Midbrain (tissue), 1 donor: ENCODE measurements at places on chromosomes 3 and 15.

- peak; percentile 91 for DNase-seq
Observed at GRCh38 chr15:68620721-68621527, 42.1 kb downstream of the CORO2B start.

DNA sequence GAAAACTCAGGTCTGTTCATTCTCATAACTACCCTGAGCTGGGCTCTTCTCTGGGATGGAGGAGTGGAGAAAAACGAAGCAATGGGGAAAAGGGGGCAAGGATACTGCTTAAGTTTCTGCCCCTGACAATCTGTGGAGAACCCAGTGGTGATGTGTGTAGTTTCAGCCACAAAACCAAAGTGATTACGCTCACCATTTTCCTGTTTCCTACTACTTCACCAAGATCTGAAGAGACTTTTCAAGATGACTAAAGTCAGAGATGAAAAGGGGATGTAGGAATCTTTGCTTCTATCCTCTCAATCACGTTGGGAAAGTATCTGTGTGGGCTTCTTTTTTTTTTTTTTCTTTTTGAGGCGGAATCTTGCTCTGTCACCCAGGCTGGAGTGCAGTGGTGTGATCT is 8.3 kb upstream of the UBE2E1 start:
- DNase-seq, result no peak

DNA sequence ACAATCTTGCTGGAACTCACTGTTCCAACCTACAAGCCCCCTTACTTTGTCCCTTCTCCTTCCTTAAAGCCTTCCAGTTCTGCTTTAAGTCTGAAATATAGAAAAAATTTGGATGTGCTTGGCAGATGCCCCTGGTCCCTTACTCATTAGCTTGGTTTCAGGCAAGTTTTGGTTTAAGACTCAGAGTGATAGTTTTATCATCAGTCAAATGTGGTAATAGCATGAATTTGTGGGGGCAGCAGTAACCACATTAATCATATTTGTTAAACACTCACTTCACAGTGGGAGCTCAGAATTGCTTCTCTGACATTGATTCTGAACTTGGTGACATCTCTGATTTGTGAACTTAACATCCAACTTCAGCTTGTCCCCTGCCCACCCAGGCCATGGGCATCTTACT is 58.3 kb upstream of the ALDH1A3 start:
- no peak for DNase-seq

DNA sequence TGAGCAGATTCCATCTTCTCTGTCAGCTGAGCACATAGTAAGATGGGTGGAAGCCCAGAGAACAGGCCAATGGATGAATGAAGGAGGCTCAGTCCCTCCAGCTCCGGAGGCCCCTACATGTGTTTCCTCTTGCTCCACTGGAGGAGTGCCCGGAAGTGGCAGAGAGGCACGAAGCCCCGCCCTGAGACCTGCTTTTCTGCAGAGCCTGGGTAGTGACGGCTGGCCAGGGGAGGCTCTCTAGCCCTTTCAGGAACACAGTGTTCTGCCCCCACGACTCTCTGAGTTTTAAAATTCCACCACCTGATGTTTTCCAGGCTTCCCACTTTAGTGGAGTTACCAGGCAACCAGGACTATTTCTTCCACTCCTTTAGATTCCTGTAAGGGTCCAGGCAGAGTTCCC is 149.4 kb upstream of the SLC6A11 start:
- peak; percentile 74 for DNase-seq

DNA sequence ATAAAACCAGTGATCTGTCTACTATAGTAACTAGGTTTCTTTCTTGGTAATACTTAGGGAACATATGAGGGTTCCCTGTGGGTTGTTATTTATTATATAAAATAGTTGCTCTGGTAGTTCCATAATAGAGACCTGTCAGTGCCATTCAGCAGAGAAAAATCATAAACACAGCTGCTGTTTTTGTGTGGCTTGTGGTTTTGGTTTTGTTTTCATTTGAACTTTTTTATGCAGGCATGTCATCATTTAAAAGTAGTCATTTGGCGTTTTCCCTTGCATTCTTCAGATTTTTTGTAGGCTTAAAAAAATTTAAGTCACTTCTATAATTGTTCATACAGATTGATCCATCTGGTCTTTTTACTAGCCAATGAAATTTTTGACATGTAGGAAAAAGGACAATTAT is 47.9 kb downstream of the PIK3CA start:
- DNase-seq, result no peak

- no peak for DNase-seq
Observed at GRCh38 chr3:150330872-150331271, 77.2 kb upstream of the TSC22D2 start.

- no peak for DNase-seq
Observed at GRCh38 chr15:63991706-63992105, 54.6 kb downstream of the DAPK2 start.

GRCh38 chr3:159128628-159129027 is 326.8 kb downstream of the MFSD1 start:
- no peak for DNase-seq

DNA sequence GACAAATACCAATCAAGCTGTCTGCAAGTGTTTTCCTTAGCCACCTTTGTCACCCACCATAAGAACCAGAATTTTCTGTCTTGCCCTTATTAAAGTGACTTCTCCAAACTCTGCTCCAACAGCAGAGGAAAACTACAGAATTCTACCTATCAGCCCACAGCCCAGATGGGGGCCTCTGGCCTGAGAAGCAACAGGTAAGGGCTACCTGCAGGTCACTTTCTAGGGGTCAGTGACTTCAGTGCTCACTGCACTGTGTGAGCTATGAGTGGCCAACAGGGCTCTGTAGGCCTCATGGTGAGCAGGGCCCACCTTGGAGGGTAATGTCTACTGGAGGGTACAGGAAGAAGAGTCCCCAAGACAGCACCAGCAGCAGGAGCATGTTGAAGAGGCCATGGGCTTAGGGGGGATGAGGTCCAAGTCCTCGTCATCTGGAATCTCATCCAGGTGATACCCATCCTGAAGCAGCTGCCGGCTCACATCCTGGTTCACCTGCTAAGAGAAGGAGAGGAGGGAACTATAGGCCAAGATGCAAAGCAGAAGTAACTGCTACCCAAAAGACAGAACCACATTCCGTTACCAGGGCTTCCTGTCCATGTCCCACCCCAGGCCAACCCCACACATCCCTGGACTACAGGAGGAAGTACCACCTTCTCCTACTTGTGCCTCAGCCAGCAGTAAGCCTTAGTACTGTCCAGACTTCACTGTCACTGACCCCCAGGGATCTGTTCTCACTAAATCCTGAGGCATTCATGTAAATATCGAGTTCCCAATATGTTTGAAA is 4.2 kb downstream of the FAM219B start:
- DNase-seq, result no peak

- DNase-seq, result no peak
Observed at GRCh38 chr15:82768414-82769054, 37.3 kb downstream of the FSD2 start.

DNA sequence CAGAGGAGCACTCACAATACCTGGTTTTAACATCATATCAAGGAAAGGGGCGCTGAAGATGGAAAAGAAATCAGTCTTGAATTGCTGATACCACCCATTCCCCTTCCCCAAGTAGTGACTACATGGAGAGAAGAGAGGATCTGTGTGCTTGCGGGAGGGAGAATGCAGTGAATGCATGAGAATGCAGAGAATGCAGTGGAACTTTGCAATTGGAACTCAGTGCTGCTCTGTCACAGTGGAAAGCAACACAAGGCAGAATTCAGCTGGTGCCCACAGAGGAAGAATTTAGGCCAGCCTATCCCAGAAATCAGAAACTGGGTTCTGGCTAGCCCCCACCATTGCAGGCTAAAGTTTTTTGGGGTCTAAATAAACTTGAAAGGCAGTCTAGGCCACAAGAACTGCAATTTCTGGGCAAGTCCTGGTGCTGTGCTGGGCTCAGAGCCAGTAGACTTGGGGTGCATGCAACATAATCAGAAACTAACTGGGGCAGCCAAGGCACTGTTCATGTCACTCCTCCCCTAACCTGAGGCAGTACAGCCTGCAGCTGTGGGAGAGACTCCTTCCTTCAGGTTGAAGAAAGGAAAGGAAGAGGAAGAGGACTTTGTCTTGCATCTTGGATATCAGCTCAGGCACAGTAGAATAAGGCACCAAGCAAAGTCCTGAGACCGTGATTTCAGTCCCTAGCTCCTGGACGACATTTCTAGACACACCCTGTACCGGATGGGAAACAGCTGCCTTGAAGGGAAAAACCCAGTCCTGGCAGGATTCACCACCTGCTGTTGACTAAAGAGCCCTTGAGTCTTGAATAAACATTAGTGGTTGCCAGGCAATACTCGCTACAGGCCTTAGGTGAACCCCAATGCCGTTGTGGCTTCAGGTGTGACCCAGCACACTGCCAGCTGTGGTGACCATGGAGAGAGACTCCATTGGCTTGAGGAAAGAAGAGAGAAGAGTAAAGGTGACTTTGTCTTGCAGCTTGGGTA is 329.3 kb downstream of the TBL1XR1 start:
- DNase-seq, result no peak

DNA sequence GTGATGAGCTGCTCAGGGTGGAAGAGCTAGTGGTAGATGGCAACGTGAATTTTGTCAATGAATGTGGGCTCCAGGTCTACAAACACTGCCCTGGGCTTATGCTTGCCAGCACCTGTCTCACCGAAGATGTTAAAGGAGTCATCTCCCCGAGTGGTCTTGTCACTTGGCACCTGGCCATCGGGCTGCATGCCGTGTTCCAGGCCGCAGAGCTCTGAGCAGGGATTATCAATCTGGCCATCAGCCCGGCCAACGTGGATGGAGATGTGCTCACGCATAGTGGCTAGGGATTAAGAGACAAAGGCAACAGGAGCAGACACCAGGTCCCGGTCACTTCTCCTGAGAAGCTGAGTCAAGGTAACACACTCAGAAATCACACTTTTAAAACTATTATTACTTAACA is 54.8 kb upstream of the ACTC1 start:
- no peak for DNase-seq

- no peak for DNase-seq
Observed at GRCh38 chr3:22122567-22122966, 371.6 kb upstream of the ZNF385D start.

DNA sequence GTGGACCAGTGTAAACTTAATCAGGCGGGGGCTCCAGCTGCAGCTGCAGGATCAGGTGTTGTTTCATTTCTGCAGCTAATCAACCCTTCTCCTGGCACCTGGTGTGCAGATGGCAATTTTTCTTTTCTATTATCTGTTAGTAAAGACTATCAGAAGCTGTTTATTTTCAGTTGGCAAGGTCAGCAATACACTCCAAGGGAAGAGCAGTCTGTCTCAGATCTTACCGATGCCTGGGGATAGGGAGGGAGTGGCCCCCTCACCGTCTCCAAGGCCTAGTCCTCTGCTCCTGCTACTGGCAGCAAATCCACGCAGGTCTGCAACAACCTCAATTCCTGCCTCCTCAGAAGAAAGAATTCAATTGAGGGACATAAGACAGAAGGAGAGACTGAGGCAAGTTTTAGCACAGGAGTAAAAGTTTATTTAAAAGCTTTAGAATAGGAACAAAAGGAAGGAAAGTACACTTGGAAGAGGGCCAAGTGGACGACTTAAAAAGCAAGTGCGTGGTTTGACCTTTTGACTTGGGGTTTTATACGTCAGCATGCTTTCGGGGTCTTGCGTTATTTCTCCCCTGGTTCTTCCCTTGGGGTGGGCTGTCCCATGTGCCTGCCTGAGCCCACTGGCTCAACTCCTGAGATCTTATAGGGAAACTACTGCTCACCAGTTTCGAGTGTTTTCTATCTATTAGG is 9.2 kb downstream of the CCRL2 start:
- DNase-seq, result no peak

- DNase-seq, result no peak
Observed at GRCh38 chr15:80087104-80087503, 27.6 kb downstream of the ZFAND6 start.

GRCh38 chr3:49805367-49805782 is 2.3 kb downstream of the INKA1 start:
- DNase-seq, result peak; percentile 21

GRCh38 chr3:113698956-113699355 is 2.5 kb upstream of the USF3 start:
- DNase-seq, result no peak

DNA sequence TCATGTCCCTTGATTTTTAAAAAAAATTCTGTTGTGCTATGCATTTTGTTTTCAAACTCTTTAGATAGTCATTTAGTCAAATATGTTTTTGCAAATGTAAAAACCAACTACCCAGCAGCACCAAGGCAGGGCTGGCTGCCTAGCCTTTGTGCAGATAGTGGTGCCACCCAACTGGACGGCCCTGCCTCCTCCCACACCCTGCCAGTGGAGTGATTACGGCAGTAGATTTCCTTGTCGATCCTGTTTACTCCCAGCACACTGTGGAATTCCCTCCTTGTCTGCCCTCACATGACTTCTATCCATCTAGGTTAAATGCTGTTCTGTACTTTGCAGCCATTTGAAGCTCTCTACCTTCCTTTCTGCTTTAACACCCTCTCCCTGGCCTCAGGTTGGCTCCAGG is 79.4 kb upstream of the PLXNA1 start:
- DNase-seq, result no peak

GRCh38 chr3:109057056-109057455 is 60.9 kb downstream of the MORC1 start:
- no peak for DNase-seq

GRCh38 chr3:4536260-4536659 is 43.1 kb downstream of the ITPR1 start:
- no peak for DNase-seq

DNA sequence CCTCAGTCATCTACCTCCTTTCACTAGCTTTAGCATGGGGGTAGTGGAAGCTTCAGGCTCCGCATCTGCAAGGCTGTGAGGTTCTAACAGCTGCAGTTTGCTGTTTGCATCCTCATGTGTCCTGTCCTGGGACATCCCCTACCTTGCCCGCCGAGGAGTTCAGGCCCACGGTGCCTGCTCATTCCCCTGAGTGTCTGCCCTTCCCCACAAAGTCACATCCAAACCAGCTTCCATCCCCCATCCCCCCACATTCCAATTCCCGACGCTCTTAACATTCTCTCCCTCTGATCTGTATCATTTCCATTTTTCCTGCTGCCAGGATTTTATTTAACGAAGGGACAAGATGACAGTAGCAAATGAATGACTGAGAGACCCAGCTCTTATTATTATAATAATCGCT is 43.8 kb downstream of the HRH1 start:
- no peak for DNase-seq

- DNase-seq, result no peak
Observed at GRCh38 chr15:101795455-101795854, 7.9 kb upstream of the OR4F6 start.

GRCh38 chr3:30042274-30042859 is 564.0 kb upstream of the TGFBR2 start:
- DNase-seq, result peak; percentile 69

- no peak for DNase-seq
Observed at GRCh38 chr15:94761574-94761973, 530.2 kb downstream of the MCTP2 start.
